ENCODE measurements at places on chromosomes 7 and 10. TPM values are rescaled to one million over a fixed set of nuclear protein-coding genes. Genes with fewer than 3 reads are reported as not detected.

DNA sequence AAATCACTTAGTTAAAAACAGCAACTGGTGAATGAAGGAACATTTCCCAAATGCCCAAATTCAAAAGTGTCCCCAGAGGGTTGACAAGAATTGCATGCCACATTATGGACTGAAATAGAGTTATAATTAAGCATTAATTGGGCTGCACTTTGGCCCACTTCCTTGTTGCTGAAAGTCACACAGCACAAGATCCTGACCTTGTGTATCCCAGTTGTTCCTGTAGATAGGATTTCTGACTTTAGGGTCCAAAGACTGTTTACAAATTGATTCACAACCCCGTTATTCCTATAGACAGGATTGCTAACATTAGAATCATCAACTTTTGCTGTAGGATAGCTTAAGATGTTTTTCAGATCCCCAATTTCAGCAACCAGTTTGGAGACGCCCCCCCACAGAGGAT is 31.5 kb upstream of the NPFFR1 start:
- no peak for DNase-seq

MYL7 gene
- not detected for total RNA-seq

- DNase-seq = no peak
Measured at GRCh38 chr10:61752111-61753011, 89.6 kb downstream of the CABCOCO1 start.

- DNase-seq = no peak
Measured at GRCh38 chr7:2037808-2038522, 194.8 kb downstream of the MAD1L1 start.

GRCh38 chr7:26428571-26428970 is 136.9 kb downstream of the SNX10 start:
- no peak for DNase-seq

IGF2BP3 gene
- 0.32 TPM for total RNA-seq

Measured in omental fat pad (tissue), 4 donors.